Psoas muscle (tissue), 8 donors: ENCODE measurements at places on chromosomes 16 and 17. TPM values are rescaled to one million over a fixed set of nuclear protein-coding genes. Genes with fewer than 3 reads are reported as not detected.

- no peak for DNase-seq
Observed at GRCh38 chr16:65834688-65835087, 531.8 kb upstream of the CDH5 start.

Gene GOSR1
- 13.9 TPM for polyA plus RNA-seq

GRCh38 chr16:86362155-86362849 is 148.0 kb upstream of the FOXF1 start:
- no peak for DNase-seq

DNA sequence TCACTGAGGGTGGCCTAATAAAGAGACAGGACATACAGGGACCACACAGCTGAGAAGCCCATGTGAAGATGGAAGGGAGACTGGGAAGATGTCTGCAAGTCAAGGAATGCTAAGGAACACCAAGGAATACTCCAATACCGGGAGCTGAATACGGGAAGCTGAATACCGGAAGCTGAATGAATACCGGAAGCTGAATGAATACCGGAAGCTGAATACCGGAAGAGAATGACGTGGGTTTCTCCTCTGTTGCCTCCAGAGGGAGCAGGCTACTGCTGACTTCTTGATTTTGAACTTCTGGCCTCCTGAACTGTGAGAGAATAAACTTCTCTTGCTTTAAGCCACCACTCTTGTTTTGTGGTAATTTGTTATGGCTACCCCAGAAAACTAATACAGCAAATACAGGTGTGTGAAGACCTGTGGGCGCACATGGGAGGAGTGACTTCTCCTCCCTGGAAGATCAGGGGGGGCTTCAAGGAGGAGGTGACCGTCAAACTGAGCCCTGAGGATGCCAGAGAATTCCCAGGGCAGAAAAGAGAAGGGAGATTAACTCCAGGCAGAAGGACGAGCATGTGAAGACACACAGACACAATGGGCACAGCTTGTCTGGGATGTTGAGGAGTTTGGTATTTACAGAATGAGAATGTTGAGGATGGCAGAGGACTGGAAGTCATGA is 259.9 kb downstream of the IRF8 start:
- DNase-seq = no peak

- no peak for DNase-seq
Observed at GRCh38 chr17:43767053-43767712, 8.6 kb upstream of the SOST start.

DNA sequence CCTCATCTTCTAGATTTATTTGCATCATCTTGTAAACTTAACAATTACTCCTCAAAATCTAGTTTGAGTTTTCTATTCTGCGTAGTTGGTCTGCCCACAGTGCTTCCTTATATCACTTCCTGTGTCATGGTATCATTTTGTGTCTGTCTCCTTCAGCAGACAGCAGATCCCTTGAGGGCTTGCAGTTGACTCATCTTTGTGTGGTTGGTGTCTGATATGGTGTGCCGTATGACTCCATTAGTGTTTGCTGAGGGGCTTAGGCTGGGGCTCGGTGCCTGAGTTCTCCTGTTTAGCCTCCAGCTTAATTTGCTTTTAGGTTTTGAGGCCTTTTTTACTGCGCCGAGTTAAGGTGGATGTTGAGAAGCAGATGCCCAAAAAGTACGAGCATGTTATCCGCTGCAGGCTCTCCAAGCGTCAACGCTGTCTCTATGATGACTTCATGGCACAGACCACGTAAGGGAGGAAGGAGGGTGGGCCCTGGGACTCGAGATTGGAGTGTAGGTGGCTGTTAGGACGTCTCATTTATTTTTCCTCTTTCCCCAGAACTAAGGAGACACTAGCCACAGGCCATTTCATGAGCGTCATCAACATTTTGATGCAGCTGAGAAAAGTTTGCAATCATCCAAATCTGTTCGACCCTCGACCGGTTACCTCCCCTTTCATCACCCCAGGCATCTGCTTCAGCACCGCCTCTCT is 16.9 kb downstream of the SRCAP start:
- no peak for DNase-seq

GRCh38 chr16:85459529-85460251 is 153.4 kb upstream of the GSE1 start:
- DNase-seq = peak; percentile 79

GRCh38 chr16:5916711-5917191 is 819.2 kb upstream of the EEF2KMT start:
- no peak for DNase-seq

DNA sequence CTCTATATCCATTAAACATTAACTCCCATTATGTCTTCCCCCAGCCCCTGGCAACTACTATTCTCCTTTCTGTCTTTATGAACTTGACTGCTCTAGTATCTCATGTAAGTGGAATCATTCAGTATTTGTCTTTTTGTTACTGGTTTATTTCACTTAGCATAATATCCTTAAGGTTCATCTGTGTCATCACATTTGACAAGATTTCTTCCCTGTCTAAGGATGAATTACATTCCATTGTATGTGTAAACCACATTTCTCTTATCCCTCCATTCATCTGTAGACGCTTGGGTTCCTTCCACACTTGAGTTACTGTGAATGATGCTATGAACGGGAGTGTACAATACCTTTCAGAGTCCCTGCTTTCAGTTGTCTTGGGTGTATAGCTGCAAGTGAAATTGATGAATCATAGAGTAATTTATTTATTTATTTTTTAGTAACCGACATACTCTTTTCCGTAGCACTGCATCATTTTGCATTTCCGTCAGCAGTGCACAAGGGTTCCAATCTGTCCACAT is 399.7 kb upstream of the RBFOX1 start:
- DNase-seq = no peak

GRCh38 chr16:56675685-56676210 is 6.1 kb downstream of the MT1H start:
- DNase-seq = no peak

GRCh38 chr16:57609541-57610401 is 18.7 kb upstream of the ADGRG1 start:
- no peak for DNase-seq

- DNase-seq = no peak
Observed at GRCh38 chr17:78257810-78258322, 26.4 kb downstream of the TMEM235 start.
